ENCODE measurements at places on chromosomes 2 and 18.
A peak's percentile ranks its signal among the peaks of the same experiment; 100 is the strongest.

- peak; percentile 50 for DNase-seq
These were observed 1.4 kb downstream of the CCL20 start for GRCh38 chr2:227815066-227815465.

DNA sequence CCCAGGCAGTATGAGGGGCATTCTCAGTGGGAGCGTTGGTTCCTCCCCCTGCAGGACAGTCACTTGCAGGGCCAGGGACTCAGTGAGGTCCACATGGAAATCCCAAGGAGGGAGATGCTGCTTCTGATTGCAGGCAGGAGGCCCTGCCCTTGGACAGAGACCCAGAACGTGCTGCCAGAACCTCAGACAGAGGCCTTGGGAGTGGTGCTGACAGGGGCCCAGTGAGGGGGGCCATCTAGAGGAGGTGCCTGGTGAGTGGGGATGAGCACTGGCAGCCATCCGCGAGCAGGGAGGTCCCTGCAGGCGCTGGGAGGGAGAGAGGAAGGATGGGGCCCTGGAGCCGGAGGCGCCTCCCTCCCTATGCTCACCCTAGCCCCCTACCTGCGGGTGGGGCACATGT is 133.1 kb downstream of the DYSF start:
- no peak for DNase-seq

GRCh38 chr2:124248386-124248785 is 223.3 kb downstream of the CNTNAP5 start:
- no peak for DNase-seq

DNA sequence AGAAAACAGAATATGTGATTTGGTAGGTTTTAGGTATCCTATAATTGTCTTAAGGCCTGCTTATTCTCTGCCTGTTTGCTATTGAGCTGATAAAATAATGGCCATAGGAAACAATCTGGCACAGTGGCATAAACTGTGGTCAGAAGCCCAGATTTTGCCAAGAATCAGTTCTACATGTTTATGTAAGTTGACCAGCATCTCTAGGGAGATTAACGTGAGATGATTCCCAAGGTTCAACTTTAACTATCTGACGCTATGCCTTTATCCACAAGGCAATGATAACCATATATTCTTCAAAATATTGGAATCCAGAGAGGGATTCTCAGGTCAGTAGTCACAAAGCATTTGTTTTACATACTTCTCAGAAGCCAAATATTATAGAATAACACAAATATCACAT is 25.6 kb downstream of the AP1S3 start:
- peak; percentile 54 for DNase-seq

DNA sequence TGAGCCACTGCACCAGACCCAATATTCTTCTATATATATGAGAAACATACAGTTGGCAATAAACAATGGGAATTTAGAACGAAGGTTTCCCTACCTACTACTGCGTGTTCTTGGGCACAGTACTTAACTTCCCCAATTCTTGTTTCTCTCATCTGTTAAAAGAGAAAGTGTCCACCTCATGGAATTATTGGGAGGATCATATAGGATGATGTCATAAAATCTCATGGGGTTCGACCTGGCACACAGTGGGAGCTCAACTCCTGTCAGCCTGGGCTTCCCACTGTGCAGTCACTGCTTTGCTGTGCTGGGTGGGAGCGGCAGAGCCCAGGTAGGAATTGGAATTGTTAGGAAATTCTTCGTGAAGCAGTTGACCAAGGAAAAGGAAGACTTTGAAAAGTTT is 203.3 kb downstream of the SH3BP4 start:
- DNase-seq, result no peak

DNA sequence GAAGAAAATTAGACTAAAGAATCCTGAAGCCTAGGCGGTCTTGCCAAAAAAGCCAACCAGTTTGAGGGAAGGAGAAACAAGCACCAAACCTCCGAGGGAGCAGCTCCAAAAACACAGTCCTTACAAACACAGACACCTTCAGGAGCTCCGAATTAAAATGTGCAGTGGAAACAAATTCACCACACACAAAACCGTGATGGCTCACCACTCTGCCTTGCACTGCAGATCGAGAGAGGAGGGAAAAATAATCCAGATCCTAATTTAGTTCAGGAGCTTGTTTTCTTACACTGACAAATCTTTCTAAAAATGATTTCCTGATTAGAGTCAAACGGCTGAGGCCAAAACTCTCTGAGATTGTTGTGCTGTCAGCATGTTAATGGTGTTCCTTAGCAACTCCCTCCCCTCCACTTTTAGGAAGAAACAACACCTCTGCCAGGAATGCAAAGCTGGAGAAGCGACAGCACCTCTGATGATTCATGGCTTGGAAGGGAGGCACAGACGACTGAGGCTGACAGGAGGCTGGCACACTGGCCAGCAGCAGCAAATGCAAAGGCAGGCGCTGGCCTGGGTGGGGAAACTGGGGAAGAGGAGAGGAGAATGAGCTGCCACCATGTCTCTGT is 249.4 kb upstream of the KLHL29 start:
- DNase-seq, result peak; percentile 0

DNA sequence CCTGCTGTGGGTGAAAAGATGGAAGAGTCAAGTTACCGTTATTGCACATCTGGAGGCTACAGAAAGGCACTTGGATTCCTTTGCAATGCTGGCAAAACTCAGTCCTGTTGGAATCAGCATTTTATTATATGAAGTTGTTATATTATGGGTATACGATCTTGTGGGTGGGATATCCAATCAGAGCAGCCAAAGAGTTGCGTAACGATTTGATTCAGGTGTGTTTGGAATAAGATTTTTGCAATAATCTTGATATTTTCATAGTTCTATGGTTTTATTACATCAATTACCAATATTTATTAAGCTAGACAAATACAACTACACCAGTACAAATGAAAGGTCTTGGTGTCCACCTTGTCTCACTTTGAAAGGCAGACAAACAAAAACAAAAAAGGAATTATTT is 57.9 kb upstream of the SOS1 start:
- no peak for DNase-seq

DNA sequence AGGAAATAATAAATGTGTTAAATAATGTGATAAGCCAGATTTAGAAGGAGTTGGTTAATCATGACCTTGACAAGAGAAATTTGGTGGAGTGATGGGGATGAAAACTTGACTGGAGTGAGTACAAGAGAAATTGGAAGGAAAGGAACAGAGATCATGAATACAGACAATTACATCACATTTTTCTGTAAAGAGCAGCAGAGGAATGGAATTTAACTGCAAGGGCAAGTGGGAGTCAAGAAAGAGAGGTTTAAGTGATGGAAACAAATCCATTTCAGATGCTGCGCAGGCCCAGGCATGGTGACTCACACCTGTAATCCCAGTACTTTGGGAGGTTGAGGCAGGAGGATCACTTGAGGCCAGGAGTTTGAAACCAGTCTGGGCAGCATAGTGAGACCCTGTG is 46.7 kb downstream of the ICA1L start:
- DNase-seq, result no peak

GRCh38 chr2:191114403-191114886 is 36.3 kb downstream of the STAT4 start:
- peak; percentile 63 for DNase-seq

GRCh38 chr2:42879121-42879705 is 86.8 kb upstream of the HAAO start:
- DNase-seq, result no peak

DNA sequence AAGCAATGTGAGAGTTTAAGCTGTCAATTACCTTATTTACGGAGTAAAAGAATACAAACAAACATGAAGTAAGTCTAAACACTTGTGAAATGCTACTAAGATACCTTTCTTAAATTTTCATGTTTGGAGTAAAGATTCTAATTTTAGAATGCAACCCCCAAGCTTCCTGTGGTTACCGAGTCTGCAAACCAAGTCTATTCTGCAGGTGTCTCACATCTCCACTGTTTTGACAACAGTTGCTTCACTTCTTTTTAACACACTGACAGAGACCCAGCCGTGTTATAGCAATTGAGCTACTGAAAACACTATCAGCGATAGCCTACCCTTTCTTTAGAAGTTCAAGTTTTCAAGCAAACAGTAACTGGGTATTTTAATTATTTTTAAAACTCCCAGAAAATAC is 608.3 kb downstream of the ERBB4 start:
- no peak for DNase-seq

- DNase-seq, result peak; percentile 37
These were observed 60.0 kb downstream of the SDC1 start for GRCh38 chr2:20164734-20165478.

- no peak for DNase-seq
These were observed 13.5 kb upstream of the GLI2 start for GRCh38 chr2:120722246-120722567.

DNA sequence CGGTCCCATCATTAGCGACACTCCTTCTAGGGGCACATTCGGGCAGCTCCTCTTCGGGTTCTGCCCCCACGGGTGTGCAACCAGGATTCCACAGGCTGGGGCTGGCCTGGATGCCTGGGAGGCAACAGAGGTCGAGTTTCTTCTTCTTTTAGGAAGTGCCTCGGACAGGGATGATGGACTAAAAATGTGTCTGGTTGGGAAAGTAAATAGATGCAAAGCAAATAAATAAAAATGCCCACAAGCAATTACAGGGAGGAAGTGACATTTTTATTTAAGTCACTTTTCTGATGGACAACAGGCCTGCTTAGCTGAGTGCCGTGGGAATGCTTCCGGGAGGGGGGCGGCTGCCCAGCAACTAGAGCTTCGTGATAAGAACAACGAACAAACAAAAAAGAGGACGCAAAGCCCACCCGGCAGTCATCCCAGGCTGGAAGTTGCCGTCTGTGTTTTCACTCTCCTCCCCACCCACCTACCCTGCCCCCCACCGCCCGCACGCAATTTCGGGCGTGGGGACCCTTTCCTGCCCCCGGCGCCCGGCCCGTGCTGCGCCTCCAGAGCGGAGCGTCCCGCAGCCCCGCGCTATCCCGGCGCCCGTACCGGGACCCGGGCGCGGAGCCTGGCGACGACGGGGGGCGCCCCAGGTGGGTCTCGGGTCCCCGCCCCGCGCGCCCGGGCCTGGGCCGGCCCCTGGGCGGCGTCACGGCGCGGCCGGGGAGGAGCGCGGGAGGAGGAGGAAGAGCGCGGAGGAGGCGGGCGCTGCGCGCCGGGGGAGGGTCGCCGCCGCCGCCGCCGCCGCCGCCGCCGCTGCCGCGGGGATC is 412 bp upstream of the NCK2 start:
- peak; percentile 68 for DNase-seq

- DNase-seq, result no peak
These were observed 102.7 kb upstream of the PTPRM start for GRCh38 chr18:7464245-7464966.

DNA sequence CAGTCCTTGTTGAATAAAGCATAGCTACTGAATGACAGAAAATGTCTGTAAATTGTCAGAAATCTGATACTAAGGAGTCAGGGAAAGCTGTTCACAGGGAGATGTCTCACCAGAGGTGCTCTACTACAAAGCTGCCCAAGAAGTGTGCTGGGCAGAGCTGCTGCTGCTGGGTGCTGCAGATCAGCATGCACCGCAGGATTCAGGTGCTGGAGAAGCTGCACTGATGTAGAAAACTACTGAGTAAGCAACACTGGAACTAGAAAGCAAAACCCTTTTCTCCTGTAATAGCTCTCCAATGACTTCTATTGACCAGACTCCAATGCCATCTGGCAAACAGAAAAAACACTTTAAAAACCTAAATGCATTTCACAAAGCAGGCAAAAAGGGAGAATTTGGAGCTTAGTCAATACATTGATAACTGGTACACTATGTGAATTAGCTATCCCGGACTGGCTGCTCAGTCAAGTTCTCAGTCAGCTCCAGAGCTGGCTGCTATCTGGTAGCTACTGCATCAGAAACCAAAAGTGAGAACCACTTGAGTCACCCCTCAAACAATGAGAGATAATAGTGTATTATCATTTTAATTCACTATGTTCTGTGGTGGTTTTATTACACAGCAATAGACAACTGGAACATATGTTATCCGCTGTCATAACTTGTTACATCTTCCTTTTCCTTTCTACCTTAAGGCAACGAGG is 493.1 kb downstream of the CPS1 start:
- DNase-seq, result no peak

DNA sequence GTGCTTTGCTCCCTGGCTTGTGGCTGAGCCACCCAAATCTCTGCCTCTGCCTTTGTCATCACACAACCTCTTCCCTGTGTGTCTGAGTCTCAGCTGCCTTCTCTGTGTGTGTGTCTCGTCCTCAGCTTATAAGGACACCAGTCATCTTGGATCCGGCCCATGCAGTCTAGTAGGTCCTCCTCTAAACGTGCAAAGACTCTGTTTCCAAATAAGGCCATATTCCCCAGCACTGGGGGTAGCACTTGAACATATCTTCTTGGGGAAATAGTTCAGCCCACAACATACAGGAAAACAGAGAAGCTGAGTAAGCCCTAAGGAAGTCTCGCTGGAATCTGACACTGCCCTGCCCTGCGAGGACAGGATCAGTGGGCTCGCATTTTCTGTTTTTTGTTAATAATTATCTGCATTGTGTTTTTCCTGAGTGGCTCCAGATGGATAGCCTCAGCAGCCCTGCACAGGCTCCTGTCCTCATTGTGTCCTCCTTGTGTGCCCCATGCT is 42.1 kb downstream of the MTCL1 start:
- DNase-seq, result peak; percentile 88

GRCh38 chr18:58668211-58668610 is 3.1 kb upstream of the MALT1 start:
- DNase-seq, result no peak

DNA sequence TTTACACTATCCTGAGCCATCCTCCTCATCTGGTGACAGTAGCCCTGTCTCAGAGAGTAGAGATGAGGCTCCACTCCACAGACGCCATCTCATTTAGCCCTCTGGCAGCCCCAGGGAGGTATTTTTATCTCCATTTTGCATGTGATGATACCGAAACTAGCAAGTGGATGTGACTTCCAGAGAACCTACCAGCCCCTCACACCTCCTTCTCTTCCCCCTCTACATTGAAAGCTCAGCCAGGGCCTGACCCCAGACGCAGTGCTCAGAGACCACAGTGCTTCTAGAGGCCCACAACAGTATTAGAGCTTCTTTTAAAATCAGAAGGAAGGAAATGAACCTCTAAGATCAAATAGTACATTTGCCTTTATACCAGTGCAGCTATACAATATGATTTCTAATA is 8.3 kb downstream of the GYPC start:
- DNase-seq, result no peak

- DNase-seq, result no peak
These were observed 641.6 kb downstream of the EPHA4 start for GRCh38 chr2:220930271-220931076.

GRCh38 chr2:134717286-134718022 is 1.3 kb downstream of the TMEM163 start:
- DNase-seq, result no peak

GRCh38 chr2:63104482-63104881 is 53.9 kb downstream of the OTX1 start:
- DNase-seq, result no peak

DNA sequence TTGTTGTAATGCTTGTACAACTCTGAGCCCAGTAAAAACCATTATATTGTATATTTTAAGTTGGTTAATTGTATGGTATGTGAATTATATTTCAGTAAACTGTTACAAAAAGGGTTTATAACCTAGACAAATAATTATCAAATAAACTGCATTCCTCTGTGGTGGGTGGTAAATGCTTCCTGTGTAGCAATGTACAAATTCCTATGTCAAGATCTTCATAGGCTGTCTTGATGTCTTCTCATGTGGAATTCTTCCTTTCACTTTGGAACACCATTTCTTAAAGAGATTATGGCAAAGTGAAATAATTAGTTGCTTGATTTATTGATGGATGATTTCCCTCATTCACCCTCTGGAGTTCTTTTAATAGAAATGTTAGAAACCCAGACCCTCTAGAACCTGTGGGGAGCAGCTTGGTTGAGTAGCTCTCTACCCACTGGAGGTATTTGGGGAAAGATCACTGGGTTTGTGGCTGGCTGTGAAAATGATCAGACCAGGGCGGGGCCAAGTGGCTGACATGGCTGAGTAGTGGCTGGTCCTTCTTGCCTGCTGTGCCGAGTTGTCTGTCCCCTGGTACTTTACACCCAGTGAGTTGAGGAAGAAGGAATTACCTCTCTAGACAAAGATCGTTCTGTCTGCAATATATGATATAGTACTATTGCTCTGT is 22.4 kb upstream of the MGAT5 start:
- DNase-seq, result peak; percentile 23
